ENCODE measurements at places on chromosomes 5 and 9.

- H3K27ac ChIP-seq, result no peak overlapping the region
- no peak overlapping the region for H3K4me3 ChIP-seq
- no peaks in the 10 kb centered on the region for H3K4me1 ChIP-seq
- no peak for DNase-seq
Observed at GRCh38 chr5:1444361-1445189, 665 bp downstream of the SLC6A3 start.

DNA sequence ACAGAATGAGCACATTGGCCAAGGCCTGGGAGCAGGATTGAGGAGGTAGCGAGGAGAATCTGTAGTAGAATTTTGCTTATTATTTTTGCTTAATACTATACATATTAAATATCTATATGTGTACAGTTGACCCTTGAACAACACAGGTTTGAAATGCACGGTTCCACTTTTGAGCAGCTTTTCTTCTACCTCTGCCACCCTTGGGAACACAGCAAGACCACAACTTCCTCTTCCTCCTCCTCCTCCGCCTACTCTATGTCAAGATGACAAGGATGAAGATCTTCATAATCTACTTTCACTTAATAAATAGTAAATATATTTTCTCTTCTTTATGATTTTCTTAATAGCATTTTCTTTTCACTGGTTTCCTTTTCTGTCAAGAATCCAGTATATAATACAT lies 541.4 kb downstream of the KCTD16 start:
- no peaks in the 10 kb centered on the region for H3K36me3 ChIP-seq
- peaks cover 21% of the 10 kb centered on the region for H3K4me1 ChIP-seq
- no peaks in the 10 kb centered on the region for H3K27me3 ChIP-seq
- H3K4me3 ChIP-seq, result no peak overlapping the region

DNA sequence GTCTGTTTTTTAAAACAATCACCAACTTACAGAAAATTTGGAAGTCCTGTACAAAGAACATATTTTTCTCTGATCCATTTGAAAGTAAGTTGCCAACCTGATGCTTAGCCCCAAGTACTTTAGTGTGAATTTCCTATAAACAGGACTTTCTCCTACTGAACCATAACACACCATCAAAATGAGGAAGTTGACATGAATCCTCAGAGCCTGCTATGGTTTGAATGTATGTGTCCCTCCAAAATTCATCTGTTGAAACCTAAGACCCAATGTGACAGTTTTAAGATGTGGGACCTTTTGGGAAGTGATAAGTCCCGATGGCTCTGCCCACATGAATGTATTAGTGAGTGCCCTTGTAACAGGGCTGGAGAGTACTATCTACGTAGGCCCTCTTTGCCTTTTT lies 6.4 kb upstream of the ACOT12 start:
- peaks cover 11% of the 10 kb centered on the region for H3K4me1 ChIP-seq
- no peak overlapping the region for H3K27ac ChIP-seq
- H3K27me3 ChIP-seq, result no peaks in the 10 kb centered on the region
- peak; percentile 62 for DNase-seq
- H3K4me3 ChIP-seq, result no peak overlapping the region
- no peaks in the 10 kb centered on the region for H3K36me3 ChIP-seq

DNA sequence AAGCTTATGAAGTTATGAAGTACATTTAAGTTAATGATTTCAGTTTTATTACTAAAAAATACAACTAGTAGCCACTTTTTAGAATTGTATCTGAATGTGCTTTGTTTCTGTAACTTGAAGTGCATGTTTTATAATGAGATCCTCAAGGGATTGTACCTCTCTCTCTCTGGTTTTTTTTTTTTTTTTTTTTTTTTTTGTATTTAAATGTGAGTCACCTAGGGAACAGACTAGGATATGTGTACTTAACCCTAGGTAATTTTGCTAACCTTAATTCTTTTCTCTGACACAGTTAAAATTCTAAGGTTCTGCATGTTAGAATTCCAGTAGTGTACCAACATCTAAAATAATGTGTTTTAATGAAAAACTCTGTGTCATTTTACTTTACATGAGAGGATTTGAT lies 59.5 kb downstream of the CDC42SE2 start:
- peaks cover 9% of the 10 kb centered on the region for H3K36me3 ChIP-seq
- H3K27me3 ChIP-seq, result no peaks in the 10 kb centered on the region
- H3K4me1 ChIP-seq, result peaks cover 7% of the 10 kb centered on the region
- DNase-seq, result peak; percentile 47
- H3K4me3 ChIP-seq, result no peak overlapping the region
- no peak overlapping the region for H3K27ac ChIP-seq
